Large intestine (tissue), 12 donors: ENCODE measurements at places on chromosomes 5 and 9.

- no peak overlapping the region for H3K27ac ChIP-seq
- H3K4me3 ChIP-seq, result no peak overlapping the region
- DNase-seq, result no peak
- no peaks in the 10 kb centered on the region for H3K4me1 ChIP-seq
- no peaks in the 10 kb centered on the region for H3K27me3 ChIP-seq
Observed at GRCh38 chr9:10052181-10052580, 560.6 kb downstream of the PTPRD start.

DNA sequence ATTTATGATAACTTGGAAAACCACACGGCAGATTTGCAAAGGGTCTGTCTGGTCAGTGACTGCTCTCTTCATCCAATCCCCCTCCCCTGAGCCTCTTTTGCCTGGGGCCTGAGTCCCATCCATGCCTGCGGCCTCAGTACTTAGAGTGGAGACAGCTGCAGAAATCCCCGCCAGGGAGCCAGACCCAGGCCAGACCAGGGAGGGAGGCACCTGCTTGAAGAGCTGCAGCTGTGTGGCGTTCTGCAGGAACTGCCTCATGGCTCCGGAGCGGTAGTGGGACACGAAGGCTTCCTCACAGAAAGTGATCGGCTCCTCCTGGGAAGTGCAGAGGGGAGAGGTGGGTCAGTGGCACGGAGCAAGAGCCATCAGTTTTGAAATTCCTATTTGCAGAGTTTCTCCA, 101.6 kb downstream of the CRB2 start:
- DNase-seq, result no peak
- H3K4me3 ChIP-seq, result no peak overlapping the region
- H3K36me3 ChIP-seq, result peaks cover 29% of the 10 kb centered on the region
- no peak overlapping the region for H3K27ac ChIP-seq

- H3K4me1 ChIP-seq, result peaks cover 1% of the 10 kb centered on the region
- H3K36me3 ChIP-seq, result no peaks in the 10 kb centered on the region
- no peak overlapping the region for H3K27ac ChIP-seq
- H3K4me3 ChIP-seq, result no peak overlapping the region
- no peak for DNase-seq
Observed at GRCh38 chr5:1310118-1310517, 15.2 kb upstream of the TERT start.

DNA sequence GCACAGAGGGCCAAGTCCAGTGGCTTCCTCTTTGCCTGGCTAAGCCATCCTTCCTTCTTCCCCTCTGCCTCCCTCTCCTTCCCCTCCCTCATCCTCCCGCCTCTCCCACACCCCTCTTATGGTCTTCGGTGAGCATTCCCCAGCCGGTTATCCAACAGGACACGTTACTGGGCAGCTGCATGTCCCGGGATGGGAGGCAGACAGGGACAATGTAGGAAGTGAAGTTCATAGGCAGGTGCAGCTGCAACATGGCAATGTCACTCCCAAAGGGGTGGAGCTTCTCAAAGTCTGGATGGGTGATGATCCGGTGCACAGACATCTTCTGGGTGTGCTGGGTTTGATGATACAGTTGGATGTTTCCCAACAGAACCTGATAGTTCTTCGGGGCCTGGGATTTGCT, 71.4 kb upstream of the SPTLC1 start:
- H3K27me3 ChIP-seq, result no peaks in the 10 kb centered on the region
- DNase-seq, result no peak
- no peak overlapping the region for H3K27ac ChIP-seq
- H3K36me3 ChIP-seq, result no peaks in the 10 kb centered on the region
- no peaks in the 10 kb centered on the region for H3K4me1 ChIP-seq
- H3K4me3 ChIP-seq, result no peak overlapping the region

- H3K27ac ChIP-seq, result peak overlapping the region; percentile 31
- H3K4me3 ChIP-seq, result no peak overlapping the region
- peak; percentile 29 for DNase-seq
- H3K36me3 ChIP-seq, result no peaks in the 10 kb centered on the region
- no peaks in the 10 kb centered on the region for H3K27me3 ChIP-seq
Observed at GRCh38 chr9:132787748-132788159, 90.3 kb downstream of the AK8 start.

DNA sequence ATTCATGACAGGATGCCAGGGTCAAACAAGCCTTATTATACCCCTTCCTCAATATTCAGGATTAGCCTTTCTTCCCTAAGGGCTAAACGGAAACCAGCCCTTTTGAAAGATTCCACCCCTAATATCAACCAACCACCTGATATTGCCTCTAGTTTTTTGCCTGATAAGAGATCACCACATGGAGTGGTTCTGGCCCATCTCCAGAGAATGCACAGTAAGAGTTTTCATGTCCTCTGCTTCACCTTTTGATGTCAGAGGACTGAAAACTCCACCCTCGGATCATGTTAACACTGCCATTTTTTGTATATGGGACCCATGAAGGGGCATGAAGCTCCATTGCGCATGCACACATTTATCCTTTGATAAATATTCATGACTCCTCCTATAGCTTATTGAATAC, 5.8 kb upstream of the LNPEP start:
- peaks cover 16% of the 10 kb centered on the region for H3K4me1 ChIP-seq
- no peaks in the 10 kb centered on the region for H3K36me3 ChIP-seq
- no peak overlapping the region for H3K4me3 ChIP-seq
- H3K27ac ChIP-seq, result no peak overlapping the region
- no peak for DNase-seq
